ENCODE measurements at places on chromosomes 16 and 17. TPM values are rescaled to one million over a fixed set of nuclear protein-coding genes. Genes with fewer than 3 reads are reported as not detected.

DNA sequence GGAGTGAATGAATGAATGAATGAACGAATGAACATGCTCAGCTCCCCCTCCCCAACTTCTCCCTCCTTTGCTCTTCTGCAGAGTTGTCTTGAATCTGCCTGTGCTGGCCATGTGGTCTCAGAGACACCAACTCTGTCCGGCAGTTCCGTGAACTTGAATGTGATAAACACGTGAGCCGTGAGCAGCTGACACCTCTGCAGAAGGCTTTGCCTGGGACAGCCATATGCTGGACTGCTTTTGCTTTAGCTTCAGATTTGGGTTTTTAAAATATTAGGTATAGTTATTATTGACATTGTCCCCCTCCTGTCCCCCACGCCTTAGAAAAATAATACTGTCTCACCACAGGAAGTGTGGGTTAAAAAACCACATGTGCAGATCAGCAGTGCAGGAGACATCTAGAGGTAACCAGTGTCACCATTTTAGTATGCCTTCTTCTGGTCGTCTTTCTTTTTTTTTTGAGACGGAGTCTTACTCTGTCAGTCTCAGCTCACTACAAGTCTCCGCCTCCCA lies 83.8 kb downstream of the ABCC1 start:
- no peak overlapping the region for H3K4me3 ChIP-seq
- H3K27me3 ChIP-seq = no peaks in the 10 kb centered on the region
- peak overlapping the region; percentile 87 for H3K27ac ChIP-seq
- peaks cover 22% of the 10 kb centered on the region for H3K4me1 ChIP-seq
- peaks cover 44% of the 10 kb centered on the region for H3K36me3 ChIP-seq

Gene GNG13
- not detected for total RNA-seq

Gene SLC46A1
- total RNA-seq = 0.74 TPM

DNA sequence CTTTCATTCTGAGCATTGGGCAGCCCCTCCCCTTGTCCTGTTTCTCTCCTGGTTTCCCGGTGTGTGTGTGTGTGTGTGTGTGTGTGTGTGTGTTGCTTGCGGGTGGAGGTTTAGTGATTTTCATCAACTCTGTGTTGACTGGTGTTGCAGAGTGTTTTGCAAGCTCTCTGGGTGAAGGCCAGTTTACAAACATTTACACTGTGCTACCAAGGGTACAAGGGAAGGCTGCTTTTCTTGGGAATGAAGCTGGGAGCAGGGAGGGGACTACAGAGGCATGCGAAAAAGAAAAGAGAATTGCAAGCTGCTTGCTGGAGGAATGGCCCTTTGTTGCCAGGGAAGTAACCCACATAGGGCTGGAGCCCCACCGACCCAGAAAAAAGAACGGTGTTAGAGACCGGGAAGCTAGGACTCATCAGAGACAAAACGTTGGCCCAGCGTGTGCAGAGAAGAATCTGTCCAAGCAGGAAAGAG lies 29.6 kb downstream of the HS3ST3B1 start:
- peaks cover 5% of the 10 kb centered on the region for H3K36me3 ChIP-seq
- DNase-seq = no peak
- peaks cover 46% of the 10 kb centered on the region for H3K4me1 ChIP-seq
- no peaks in the 10 kb centered on the region for H3K27me3 ChIP-seq
- H3K4me3 ChIP-seq = no peak overlapping the region

Gene AATK
- total RNA-seq = 0.25 TPM

Gene CCDC154
- total RNA-seq = 2.7 TPM

DNA sequence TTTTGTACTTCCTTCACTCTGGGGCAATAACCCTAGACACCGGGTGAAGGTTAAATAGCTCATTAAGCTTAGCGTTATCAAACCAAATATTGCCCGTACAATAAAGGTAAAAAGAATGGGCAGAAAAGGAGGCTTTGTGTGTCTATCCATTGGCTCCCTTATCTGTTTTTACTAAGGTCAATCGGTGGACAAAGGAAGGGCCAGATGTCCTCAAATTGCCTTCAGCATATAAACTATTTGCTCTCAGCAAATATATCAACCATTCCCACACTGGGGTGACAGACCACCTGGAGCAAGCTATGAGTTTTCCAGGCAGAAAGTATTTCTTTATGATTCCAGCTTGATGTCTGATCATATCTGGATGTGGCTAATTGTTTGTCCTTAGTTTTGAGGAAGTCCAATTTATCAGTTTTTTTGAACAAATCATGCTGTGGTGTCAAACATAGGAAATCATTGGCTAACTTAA lies 25.3 kb upstream of the WIPI1 start:
- H3K4me3 ChIP-seq = no peak overlapping the region
- H3K27ac ChIP-seq = no peak overlapping the region
- H3K36me3 ChIP-seq = peaks cover 4% of the 10 kb centered on the region
- H3K27me3 ChIP-seq = peaks cover 47% of the 10 kb centered on the region
- DNase-seq = no peak

GRCh38 chr16:72246423-72246822 lies 74.5 kb upstream of the PMFBP1 start:
- peaks cover 33% of the 10 kb centered on the region for H3K4me1 ChIP-seq
- peaks cover 4% of the 10 kb centered on the region for H3K27me3 ChIP-seq
- H3K27ac ChIP-seq = peak overlapping the region; percentile 72
- no peak overlapping the region for H3K4me3 ChIP-seq
- DNase-seq = peak; percentile 10
- no peaks in the 10 kb centered on the region for H3K36me3 ChIP-seq

DNA sequence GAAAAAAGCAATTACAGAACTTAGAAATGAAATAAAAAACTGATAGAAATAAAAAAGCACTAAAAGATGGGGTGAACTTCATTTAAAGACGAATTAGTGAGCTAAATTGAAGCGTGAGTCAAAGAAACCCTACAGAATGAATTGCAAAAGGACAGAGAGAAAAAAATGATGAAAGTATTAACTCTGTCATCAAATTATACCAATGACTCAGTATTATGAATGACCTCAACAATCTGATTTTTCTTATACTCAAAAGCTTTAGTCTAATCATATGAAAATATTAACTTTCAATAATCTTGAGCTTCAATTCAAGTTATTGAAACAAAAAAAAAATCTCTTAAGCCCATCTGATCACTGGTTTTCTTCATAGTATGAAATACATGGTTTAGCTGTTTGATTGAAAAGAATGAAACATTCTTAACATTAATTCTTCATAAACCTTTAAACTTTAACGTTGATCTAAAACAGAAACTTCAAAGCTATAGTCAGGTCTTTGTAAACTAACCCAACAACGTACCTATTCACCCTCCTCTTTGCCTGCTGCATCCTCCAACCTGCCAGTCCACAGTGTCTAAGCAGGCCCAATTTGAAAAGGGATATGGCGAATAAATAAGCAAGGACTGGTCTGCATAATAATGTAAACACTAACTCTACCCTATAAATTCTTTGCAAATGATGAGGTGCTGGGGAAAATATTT lies 6.6 kb downstream of the ABCA5 start:
- no peaks in the 10 kb centered on the region for H3K27me3 ChIP-seq
- no peak for DNase-seq
- no peak overlapping the region for H3K4me3 ChIP-seq
- H3K27ac ChIP-seq = no peak overlapping the region

GRCh38 chr17:19022128-19022527 lies 17.6 kb upstream of the FAM83G start:
- peaks cover 17% of the 10 kb centered on the region for H3K4me1 ChIP-seq
- H3K4me3 ChIP-seq = no peak overlapping the region
- no peak overlapping the region for H3K27ac ChIP-seq
- H3K27me3 ChIP-seq = no peaks in the 10 kb centered on the region
- no peak for DNase-seq

- no peaks in the 10 kb centered on the region for H3K36me3 ChIP-seq
- no peak overlapping the region for H3K4me3 ChIP-seq
- H3K27ac ChIP-seq = no peak overlapping the region
- peaks cover 31% of the 10 kb centered on the region for H3K4me1 ChIP-seq
- no peaks in the 10 kb centered on the region for H3K27me3 ChIP-seq
Measured at GRCh38 chr17:27351759-27352158, 57.8 kb downstream of the WSB1 start.

Gene CDR2L
- 0.31 TPM for total RNA-seq

DNA sequence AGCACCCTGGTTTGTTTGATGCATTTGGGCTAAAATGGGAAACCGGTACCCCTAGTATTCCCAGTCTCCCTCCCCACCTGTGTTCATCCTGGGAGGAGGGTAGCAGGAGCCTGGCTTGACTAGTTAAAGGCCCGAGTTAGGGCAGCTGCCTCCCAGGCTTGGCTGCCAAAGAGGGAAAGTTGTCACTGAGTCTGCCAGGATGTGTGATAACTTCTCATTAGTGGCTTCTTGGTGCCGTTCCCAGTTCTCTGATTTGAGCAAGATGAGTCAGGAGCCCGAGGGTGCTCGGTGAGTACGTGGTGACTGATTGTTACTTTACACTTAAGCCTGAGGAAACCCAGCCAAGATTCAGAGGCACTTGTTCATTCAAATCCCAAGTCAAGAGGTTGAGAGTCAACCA lies 2.5 kb downstream of the KRT32 start:
- no peaks in the 10 kb centered on the region for H3K27me3 ChIP-seq
- H3K36me3 ChIP-seq = no peaks in the 10 kb centered on the region
- DNase-seq = no peak
- H3K27ac ChIP-seq = no peak overlapping the region
- no peaks in the 10 kb centered on the region for H3K4me1 ChIP-seq

Gene CDK5R1
- total RNA-seq = 4.6 TPM

Gene DYNLRB2
- 0.62 TPM for total RNA-seq

DNA sequence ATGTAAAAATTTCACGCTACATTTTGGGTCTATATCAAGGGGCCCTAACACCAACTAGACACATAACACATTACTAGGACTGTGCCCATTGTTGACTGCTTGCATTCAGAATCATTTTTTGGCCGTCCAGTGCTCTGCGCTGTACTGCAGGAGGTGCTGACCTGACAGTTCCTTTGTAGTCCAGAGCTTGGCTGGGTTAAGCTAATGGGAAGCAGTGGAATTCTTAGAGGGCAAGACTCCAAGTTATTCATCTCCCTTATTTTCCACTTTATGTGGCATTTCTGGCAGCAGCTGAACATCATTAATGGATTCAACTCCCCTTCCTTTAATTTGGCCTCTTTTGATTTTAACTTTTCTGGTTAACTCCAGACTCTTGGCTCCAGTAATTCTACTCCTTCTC lies 351.7 kb downstream of the CDH8 start:
- no peak overlapping the region for H3K4me3 ChIP-seq
- no peaks in the 10 kb centered on the region for H3K36me3 ChIP-seq
- no peaks in the 10 kb centered on the region for H3K4me1 ChIP-seq
- no peaks in the 10 kb centered on the region for H3K27me3 ChIP-seq
- no peak overlapping the region for H3K27ac ChIP-seq
- no peak for DNase-seq

Gene TTYH2
- 10.2 TPM for total RNA-seq

GRCh38 chr16:73036074-73036826 lies 11.7 kb downstream of the ZFHX3 start:
- peaks cover 2% of the 10 kb centered on the region for H3K36me3 ChIP-seq
- no peak overlapping the region for H3K4me3 ChIP-seq
- no peak overlapping the region for H3K27ac ChIP-seq
- H3K27me3 ChIP-seq = peaks cover 52% of the 10 kb centered on the region
- peaks cover 17% of the 10 kb centered on the region for H3K4me1 ChIP-seq
- no peak for DNase-seq

DNA sequence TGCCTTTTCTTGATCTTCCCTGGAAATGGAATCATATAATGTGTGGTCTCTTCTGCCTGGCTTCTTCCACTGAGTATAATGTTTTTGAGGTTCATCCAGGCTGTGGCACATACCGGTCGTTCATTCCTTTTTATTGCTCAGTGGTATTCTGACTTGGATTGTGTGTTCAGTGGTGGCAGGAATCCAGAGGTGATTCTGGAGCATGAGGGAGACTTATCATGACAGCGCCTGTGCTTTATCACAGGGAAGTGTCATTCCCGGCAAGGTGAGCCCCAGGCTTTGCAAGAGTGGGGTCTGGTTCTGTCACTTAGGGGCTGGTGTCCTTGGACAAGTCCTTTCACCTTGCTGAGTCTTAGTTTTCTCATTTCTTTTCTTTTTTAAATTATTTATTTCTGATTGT lies 53.0 kb downstream of the IRX3 start:
- H3K27ac ChIP-seq = no peak overlapping the region
- H3K4me3 ChIP-seq = no peak overlapping the region
- no peaks in the 10 kb centered on the region for H3K4me1 ChIP-seq
- H3K27me3 ChIP-seq = peaks cover 5% of the 10 kb centered on the region

Gene TPSAB1
- not detected for total RNA-seq

- peaks cover 2% of the 10 kb centered on the region for H3K27me3 ChIP-seq
- H3K36me3 ChIP-seq = no peaks in the 10 kb centered on the region
- no peak overlapping the region for H3K4me3 ChIP-seq
- H3K4me1 ChIP-seq = no peaks in the 10 kb centered on the region
- no peak for DNase-seq
Measured at GRCh38 chr16:8505327-8505991, 84.9 kb downstream of the TMEM114 start.

- no peak overlapping the region for H3K27ac ChIP-seq
- H3K36me3 ChIP-seq = no peaks in the 10 kb centered on the region
- H3K4me3 ChIP-seq = no peak overlapping the region
- DNase-seq = peak; percentile 77
Measured at GRCh38 chr16:84925092-84925772, 86.1 kb downstream of the ZDHHC7 start.

Gene HSD17B1
- total RNA-seq = 0.97 TPM

Gene BIRC5
- 117 TPM for total RNA-seq

Gene CES1
- 0.89 TPM for total RNA-seq

Gene ZNRF1
- total RNA-seq = 16.1 TPM

Gene BCAR1
- not detected for total RNA-seq

GRCh38 chr17:32875923-32876416 lies 954 bp downstream of the MYO1D start:
- peaks cover 13% of the 10 kb centered on the region for H3K4me1 ChIP-seq
- peak overlapping the region; percentile 74 for H3K27ac ChIP-seq
- peak overlapping the region; percentile 81 for H3K4me3 ChIP-seq
- no peaks in the 10 kb centered on the region for H3K36me3 ChIP-seq
- DNase-seq = no peak

- peaks cover 5% of the 10 kb centered on the region for H3K4me1 ChIP-seq
- H3K27ac ChIP-seq = no peak overlapping the region
- no peaks in the 10 kb centered on the region for H3K27me3 ChIP-seq
- H3K36me3 ChIP-seq = peaks cover 30% of the 10 kb centered on the region
Measured at GRCh38 chr16:188674-189073, 8.4 kb downstream of the HBQ1 start.

DNA sequence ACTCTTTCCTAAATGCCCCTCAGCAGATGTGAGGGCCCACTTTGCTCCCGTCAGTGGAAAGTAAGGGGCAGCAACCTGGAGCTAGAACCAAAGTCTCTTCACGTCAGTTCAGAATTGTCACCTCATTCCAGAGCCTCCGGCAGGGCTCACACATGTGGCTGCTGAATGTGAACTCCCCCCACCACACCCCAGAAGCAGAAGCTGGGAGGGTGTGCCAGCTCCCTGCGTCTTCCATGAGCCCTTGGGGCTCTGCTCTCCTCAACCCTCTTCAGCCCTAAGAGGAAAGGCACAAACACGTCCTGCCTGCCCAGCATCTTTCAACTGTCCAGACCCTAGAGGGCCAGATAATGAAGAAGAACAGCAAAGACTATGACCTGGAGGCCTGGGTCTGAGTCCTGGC lies 105.3 kb downstream of the SALL1 start:
- no peak for DNase-seq
- no peaks in the 10 kb centered on the region for H3K36me3 ChIP-seq
- no peak overlapping the region for H3K27ac ChIP-seq
- H3K4me1 ChIP-seq = no peaks in the 10 kb centered on the region
- H3K4me3 ChIP-seq = no peak overlapping the region
- H3K27me3 ChIP-seq = peaks cover 5% of the 10 kb centered on the region
